ENCODE measurements at places on chromosomes 4 and X.
A peak's percentile ranks its signal among the peaks of the same experiment; 100 is the strongest.

DNA sequence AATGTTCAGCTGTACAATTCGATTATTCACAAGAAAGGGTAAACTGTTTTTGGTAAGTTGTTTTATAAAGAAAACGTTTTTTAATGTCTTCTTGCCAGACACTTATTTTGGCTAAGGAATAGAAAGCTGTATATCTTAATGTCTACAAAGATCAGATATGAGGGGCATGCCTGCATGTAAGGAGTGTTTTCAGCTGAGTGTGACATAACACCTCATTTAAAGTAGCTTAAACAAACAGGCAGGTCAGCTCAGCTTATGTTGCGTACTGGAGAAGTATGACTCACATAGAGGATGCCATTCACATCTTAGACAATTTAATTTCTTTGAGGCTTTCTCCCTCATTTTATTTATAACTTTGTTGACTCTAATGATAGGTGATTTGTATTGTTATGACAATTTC, 30.4 kb downstream of the LAMTOR3 start:
- DNase-seq = peak; percentile 18

- no peak for DNase-seq
Observed at GRCh38 chrX:120560405-120560841, 339 bp downstream of the CUL4B start.

GRCh38 chr4:136571315-136571714, 961.0 kb downstream of the PCDH18 start:
- no peak for DNase-seq

GRCh38 chrX:48823053-48823452, 3.3 kb upstream of the ERAS start:
- DNase-seq = no peak

DNA sequence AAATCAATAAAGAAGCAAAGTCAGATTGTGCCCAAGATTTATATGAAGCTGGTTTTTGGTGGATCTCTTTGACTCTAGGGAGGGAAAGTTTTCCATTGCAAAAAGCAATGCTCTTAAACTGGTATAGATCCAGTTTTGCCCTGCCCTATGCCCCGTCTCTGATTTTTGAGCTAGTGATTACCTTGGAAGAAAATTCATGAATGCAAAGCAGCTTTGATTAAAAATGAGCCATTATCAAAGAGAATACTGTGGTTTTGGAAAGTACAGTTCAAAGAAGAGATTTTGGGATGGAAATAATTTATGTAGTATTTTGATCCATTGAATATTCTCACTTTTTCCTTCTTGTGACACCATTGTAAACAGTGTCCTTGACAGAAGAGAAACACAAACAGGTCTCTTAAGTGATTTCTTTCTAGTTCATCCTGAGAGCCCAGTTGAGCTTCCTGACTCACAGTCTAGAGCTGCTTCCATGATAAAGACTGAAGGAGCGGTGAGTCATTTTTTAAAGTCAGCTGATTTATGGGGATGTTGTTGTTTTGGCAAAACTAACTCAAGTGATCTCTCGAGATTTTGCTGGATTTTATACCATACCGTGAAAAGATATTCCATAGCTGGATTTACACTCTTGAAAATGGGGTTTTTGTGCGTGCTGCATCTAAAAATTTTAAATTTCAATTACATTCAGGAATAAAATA, 76.7 kb downstream of the AFF1 start:
- peak; percentile 83 for DNase-seq

DNA sequence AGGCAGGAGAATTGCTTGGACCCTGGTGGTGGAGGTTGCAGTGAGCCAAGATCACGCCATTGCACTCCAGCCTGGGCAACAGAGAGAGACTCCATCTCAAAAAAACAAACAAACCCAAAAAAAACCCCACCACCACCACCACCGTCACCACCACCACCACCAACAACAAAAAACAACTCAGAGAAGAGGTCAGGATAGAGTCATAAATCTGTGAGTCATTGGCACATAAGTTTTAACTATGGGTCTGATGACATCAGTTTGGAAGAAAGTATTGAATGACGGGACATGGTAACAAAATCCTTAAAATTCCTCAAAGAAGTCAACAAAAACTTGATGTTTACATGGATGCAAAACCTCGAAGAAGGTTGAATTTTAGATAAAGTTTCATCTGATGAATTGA, 288.0 kb upstream of the SFRP2 start:
- DNase-seq = peak; percentile 22

GRCh38 chr4:83013902-83014301, 3.3 kb upstream of the LIN54 start:
- DNase-seq = no peak

DNA sequence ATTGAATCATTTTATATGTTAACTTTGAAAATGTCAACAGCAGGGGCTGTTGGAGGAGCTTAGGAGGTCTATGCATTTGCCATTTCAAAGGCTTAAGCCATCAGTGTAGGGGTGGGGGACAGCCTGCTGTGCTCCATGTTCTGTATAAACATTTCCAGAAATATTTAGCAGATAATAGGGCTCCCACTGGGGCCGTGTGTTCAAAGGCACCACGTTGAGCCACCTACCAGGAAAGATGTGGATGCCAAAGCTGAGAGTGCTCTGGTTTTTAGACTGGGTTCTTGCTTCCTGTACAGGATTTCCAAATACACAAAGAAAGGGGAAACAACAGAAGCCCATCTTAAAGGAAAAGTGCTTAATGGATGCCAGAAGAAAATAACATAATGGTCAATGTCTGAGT, 219.5 kb downstream of the CENPC start:
- no peak for DNase-seq

DNA sequence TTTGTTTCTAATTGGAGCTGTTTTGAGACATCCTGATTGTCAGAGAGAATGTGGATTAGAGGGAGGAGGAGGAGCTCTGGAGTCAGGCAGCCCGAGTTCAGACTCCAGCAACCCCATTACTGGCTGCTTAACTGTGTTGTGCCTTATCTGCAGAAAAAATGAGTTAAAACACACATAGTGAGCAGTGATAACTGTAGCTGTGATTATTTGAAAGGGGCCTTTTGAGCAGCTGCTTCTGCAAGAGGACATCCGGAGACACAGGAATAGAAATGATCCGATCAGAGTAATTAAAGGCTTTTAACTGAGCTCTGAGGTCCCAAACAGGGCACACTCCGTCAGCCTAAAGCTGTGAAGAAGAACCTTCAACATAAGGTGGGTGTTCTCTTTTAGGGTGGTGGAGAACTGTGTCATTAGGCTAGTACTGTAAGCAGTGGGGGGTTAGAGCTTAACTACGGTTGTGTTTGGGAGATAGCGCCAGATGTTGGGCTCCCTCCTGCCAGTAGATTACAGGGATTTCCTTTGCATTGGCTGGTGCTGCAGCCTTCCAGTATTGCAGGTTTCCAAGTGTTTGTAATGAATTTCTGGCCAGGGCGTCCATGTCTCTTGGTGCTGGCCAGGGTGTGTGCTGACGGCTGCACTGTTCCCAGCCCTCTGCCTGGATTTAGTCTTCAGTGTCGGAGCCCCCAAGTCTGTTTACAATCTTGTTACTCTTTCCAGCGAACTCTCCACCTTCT, 24.3 kb downstream of the ADD1 start:
- DNase-seq = peak; percentile 32

- no peak for DNase-seq
Observed at GRCh38 chr4:61545902-61546480, 345.9 kb downstream of the ADGRL3 start.

DNA sequence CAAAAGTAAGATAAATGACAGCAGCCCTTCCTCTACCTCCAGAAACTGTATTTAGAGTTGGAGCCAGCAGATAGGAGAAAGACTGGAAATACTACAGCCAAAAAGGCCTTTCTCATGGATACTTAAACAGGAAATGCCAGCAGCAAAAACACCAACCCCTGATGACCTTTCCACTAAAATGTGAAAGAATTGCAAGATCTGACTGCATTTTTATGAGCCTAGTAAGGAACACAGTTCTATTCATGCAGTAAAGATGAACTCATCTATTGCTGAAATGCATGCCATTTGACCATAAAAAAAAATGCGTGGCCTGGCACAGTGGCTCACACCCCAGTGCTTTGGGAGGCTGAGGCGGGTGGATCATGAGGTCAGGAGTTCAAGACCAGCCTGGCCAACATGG, 19.9 kb downstream of the ABCG2 start:
- peak; percentile 59 for DNase-seq

- peak; percentile 88 for DNase-seq
Observed at GRCh38 chr4:76658231-76659102, 223.4 kb downstream of the SHROOM3 start.

DNA sequence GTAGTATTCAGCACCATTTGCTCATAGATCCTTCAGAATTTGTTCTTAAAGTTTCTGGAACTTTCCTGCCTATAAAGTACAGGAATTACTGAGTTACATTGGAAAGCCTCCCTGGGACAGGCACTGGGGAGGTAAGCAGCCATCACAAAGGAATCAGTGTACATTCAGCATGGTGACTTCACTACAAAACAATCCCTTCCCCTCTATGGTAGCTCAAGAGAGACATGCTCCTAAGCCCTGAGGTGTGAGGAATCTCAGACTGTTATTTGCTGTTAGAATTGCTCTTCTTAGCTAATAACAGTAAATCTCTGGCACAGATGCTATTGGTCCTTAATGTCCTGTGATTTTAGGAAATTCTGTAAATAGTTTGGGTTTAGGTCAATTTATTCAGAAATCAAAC, 1898.0 kb upstream of the PCDH7 start:
- no peak for DNase-seq

- DNase-seq = no peak
Observed at GRCh38 chr4:10180927-10181744, 64.5 kb upstream of the WDR1 start.

DNA sequence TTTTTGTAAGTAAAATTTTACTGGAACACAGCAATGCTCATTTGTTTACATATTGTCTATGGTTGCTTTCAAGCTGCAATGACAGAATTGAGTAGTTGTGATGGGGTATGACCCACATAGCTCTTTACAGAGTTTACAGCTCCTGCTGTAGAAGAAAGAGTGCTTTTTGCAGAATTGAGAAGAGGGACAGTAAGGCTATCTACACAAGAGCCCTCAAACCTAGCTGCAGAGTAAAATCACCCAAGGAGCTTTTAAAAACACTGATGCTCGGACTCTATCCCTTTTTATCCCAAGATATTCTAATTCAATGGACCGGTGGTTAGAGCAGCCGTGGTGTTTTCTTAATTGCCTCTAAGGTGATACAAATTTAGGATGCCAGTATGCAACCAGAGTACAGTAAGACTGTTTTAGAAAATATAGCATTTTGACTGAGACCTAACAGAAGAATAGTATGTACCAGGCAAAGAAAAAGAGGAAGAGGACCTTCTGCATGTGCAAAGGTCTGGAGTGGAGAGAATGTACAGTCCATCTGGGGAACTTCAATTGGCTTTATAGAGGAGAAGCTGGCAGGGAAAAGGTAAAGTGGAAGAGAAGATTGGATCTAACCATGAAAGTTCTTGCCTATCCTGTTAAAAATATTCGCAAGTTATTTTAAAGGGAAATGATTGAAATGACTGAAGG, 663.6 kb upstream of the CPEB2 start:
- no peak for DNase-seq

GRCh38 chrX:55713631-55714030, 3.9 kb upstream of the RRAGB start:
- no peak for DNase-seq

DNA sequence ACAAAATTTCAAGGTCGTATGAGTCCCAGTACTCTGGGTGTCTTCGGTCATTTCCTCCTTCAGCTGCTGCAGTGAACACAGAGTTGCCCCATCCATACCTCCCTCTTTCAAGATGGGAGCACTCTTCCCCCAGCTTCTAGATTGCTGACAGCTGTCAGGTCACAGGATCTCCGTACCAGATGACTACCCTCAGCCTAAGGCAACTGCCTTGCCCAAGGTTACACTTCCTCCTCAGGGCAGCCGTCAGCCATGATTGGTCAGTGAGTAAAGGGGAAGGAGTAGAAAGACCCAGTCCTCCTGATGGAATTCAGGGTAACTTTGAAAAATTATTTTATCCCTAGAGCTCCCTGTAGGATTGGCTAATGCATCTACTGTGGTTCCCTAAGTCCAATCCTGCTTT, 81.6 kb downstream of the NAF1 start:
- no peak for DNase-seq

DNA sequence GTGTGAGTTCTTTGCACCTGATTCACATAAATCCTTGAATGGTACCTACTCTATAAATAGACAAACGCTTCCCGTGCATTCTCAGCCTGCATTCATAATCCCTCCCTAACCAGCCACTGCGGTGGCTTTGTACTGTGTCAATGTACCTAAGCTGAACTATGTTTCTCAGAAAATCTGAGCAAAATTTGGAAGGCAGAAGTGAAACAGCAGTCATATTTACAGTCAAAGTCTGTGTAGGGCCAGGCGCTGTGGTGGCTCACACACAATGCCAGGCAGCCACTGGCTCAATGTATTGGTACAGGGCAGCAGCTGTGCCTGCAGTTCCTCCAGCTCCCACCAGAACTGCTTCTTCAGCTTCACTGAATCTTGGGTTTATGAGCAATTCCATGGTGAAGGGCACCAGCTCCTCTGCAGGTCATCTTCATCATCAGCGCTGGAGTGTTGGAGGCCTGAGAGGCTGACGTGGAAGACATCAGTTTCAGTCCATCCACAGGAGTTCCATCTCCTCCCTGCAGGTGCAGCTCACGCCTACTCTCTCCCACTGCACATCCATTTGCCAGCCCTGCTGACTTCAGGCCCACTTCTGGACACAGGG, 32.3 kb upstream of the IRF2 start:
- no peak for DNase-seq

GRCh38 chr4:6663596-6664393, 23.3 kb downstream of the MRFAP1 start:
- DNase-seq = no peak

DNA sequence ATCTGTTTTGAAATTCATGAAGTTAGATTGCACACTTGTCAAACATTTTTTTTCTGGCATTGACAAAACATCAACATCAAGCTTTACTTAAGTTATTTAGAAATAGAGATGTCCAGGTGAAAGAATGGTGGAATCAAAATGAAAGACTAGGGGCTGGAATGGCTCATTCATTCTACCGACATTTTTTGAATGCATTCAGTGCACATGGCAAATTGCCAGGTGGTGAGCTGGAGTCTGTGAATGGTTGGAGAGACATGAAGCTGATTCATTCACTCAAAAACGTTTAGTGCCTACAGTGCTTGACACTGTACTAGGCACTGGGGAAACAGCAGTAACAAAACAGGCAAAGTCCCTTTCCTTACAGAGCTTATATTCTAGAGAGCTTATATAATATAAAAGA, 292.4 kb downstream of the PPP1R2C start:
- peak; percentile 1 for DNase-seq

DNA sequence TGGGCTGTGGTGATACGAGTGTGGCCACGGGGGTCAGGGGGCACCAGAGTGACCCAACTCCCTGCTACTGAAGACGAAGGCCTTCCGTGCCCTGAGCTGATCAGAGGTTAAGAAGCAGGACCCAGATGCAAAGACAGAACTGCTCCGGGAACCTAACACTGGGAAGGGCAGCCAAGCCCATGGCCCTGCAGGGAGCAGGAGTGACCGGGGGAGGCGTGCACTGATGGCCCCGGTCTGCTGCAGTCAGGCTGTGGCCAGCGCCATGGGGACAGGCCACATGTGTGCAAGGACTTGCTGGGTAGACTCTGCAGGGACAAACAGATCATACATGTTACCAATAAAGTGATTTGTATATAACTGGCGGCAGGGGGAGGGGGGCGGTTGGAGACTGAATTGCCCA, 74.6 kb downstream of the ACOX3 start:
- no peak for DNase-seq

GRCh38 chrX:103376979-103377324, 614 bp downstream of the BEX3 start:
- DNase-seq = no peak

- no peak for DNase-seq
Observed at GRCh38 chr4:7968262-7968896, 28.7 kb upstream of the AFAP1 start.
